K562 (cell line): ENCODE measurements at places on chromosomes 13 and 19. TPM values are rescaled to one million over a fixed set of nuclear protein-coding genes. Genes with fewer than 3 reads are reported as not detected.
A peak's percentile ranks its signal among the peaks of the same experiment; 100 is the strongest.

DNA sequence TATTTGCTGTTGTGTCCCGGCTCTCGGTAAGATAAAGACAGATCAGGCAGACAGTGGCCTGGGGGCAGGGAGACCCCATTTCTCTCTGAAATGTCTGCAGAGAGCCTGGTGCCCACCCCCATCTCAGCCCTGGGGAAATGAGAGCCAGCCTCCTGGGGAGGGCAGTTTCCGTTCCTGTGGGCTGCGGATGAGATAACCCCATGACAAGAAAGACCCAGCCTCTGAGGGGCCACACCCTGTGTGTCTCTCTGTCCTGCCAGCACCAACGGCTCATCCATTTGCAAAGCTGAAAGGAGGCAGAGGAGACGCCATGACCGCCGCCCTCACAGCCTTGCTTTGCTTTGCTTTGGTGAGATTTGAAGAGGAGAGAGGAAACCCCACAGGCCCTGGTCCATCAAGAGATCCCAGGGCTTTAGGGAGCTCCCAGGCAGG lies 28.1 kb upstream of the KIR3DL3 start:
- peak; percentile 65 for DNase-seq

- no peak for DNase-seq
These were observed 399.1 kb downstream of the GPC5 start for GRCh38 chr13:91797567-91797966.

DNA sequence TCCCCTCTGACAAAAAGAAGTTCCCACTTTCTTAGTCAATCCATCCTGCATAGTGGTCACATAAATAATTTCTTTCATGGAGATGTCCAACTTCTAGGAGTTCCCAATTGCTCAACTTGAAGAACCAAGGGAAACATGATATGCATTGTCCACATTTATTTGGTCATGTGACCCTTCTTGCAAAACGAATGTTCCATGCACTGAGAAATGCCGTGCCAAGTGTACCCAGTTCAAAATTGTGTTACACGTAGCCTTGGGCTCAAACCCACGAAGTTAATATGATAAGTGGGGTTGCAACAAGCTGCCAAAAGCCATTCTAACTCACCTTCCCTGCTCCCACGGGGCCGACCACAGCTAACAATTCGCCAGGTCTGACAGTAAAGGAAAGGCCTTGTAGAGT lies 113.1 kb downstream of the ABCC4 start:
- no peak for DNase-seq

DNA sequence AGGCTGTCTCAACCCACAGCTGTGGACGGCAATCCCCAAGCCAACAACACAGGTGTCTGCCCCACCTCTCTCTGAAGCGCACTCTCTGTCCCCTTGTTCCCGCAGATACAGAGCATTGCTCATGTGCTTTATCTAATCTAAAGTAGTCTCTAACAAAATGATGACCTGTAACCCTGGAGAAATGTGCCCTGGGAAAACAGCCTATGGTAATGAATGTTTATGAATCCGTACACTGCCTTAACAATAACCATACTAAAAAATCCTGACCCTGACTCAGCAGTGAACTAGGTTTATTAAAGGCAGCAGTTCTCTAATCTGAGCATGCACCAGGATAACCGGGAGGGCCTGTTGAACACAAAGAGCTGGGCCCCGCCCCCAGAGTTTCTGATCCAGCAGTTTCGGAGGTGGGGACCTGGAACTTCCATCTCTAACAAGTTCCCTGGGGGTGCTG lies 50.7 kb upstream of the SLC15A1 start:
- DNase-seq = no peak

- no peak for DNase-seq
These were observed 217.3 kb downstream of the LHFPL6 start for GRCh38 chr13:39385621-39386231.

FPR3 gene
- total RNA-seq = 0.13 and 0.22 TPM in 2 replicates

DAND5 gene
- 0.74 and 0.78 TPM in 2 replicates for total RNA-seq

GRCh38 chr13:107238262-107238981 lies 670.5 kb upstream of the ARGLU1 start:
- DNase-seq = no peak

DNA sequence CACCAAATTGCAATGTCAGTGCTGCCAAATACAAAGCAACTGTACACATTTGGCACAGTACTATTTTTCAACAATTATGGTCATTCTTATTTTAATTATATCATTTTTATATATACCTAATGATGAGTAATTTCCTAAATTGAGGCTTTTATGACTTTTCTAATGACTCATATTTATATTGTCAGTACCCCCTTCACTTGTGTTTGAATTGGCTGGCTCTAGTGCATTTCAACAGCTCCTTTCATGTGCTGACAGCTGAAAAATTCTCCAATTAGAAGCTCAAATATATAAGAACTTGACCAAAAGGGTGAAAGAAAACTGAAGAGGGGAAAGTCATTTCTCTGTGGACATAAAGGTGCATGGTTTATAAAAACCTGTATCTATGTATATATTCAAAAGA lies 263.3 kb downstream of the SLITRK1 start:
- no peak for DNase-seq

DNA sequence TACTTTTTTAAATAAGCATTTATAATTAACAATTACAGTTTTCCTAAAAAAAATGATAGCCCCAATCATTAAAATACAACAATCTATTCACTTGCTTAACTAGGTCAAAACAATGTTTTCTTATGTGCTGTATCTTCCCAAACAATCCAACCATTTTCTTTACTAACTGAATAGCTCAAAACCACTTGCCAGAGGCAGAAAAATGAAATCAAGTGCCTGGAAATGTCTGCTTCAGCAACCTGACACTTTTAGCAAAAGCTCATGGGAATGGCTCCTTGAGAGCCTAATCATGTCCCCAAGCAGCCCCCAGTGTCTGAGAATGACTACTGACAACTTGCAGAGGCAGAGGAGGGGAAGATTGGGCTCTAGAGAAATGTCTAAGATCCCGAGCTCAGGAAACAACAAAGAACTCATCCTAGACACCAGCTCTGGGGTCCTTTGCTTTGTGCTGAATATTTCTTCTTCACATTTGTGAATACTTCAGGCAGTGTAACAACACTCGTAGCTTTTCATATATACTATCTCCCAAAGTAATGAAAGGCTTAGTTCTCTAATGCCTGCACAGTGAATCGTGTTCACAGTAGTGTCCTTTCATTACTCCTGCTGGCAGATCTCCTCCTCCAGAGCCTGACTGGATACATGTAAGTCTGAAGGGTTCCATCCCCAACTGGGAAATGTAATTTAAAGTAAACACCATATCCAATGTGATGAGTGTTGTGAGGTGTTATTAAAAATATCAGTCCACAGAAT lies 280.0 kb downstream of the LHFPL6 start:
- DNase-seq = no peak

DNA sequence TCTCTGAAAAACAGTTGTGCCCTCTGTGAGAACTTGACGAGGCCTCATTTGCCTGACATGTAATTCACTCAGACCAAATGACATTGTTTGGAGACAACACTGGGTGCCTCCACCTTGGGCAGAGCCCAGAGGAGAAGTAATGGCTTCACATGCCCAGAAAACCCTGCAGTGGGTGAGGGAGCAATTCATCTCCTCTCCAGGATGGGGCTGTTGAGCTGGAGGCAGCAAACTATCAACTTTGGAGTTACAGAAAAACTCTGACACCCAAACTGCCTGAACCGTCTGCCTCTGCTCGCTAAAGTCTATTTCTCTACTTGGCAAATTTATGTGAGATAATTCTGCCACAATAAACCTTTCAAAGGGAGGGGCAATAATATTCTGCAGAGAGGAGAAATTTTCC lies 146.9 kb downstream of the DCLK1 start:
- no peak for DNase-seq

PPM1N gene
- 6.4 and 7.6 TPM in 2 replicates for total RNA-seq

DNA sequence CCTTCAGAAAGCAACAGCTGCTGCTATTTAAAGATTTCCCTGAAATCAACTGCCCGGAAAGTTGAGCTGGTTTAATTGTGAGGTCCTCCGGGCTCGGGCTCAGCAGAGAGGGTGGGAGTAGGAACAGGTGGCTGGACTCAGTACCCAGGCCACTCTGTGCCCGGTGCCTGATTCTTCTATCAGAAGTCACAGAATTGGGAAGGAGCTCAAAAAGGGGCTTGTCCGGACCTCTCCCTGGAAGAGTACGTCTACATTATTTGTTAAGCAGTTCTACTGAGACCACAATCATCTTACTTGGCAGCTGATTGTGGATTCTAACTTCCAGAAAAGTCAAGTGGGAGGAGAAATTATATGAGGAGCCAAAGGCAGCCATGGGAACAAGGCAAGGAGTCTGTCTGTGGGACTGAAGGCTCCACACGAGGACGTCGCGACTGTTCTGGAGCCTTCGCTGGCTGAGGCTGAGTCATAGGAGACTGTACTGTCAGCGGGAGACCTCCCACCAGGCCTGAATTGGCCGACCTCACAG lies 91.7 kb upstream of the ANKRD10 start:
- DNase-seq = peak; percentile 15

- no peak for DNase-seq
These were observed 11.3 kb downstream of the FLT3 start for GRCh38 chr13:28089065-28089464.

DNA sequence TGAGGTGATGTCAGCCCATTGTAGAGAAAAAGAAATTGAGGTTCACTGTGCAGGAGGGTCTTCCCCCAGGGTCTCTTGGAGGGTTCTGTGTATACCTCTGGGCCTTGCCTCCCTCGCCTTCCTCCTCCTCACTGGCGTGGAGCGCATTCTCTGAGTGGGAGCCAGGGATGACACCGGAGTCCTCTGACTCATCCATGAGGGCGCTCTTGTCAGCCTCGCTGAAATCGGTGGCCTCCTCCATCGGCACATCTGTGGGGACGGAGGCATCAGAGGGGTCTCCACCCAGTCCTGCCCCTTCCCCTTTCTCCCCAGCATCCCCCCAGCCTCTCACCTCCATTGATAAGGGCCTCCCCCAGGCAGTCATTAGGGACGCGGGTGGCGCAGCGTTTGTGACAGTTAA lies 16.2 kb downstream of the PRKD2 start:
- no peak for DNase-seq
